ENCODE measurements at places on chromosomes 11 and 22.

GRCh38 chr11:5994791-5995190 lies 8.0 kb upstream of the OR52L1 start:
- DNase-seq, result no peak

- no peak for DNase-seq
Measured at GRCh38 chr11:19868871-19869270, 156.2 kb downstream of the NAV2 start.

GRCh38 chr11:60699284-60699691 lies at the start of gene MS4A8:
Gene MS4A8 (plus strand): TSS chr11:60699612. CDS start chr11:60700861, 1,249 bp downstream.
- no peak for DNase-seq

DNA sequence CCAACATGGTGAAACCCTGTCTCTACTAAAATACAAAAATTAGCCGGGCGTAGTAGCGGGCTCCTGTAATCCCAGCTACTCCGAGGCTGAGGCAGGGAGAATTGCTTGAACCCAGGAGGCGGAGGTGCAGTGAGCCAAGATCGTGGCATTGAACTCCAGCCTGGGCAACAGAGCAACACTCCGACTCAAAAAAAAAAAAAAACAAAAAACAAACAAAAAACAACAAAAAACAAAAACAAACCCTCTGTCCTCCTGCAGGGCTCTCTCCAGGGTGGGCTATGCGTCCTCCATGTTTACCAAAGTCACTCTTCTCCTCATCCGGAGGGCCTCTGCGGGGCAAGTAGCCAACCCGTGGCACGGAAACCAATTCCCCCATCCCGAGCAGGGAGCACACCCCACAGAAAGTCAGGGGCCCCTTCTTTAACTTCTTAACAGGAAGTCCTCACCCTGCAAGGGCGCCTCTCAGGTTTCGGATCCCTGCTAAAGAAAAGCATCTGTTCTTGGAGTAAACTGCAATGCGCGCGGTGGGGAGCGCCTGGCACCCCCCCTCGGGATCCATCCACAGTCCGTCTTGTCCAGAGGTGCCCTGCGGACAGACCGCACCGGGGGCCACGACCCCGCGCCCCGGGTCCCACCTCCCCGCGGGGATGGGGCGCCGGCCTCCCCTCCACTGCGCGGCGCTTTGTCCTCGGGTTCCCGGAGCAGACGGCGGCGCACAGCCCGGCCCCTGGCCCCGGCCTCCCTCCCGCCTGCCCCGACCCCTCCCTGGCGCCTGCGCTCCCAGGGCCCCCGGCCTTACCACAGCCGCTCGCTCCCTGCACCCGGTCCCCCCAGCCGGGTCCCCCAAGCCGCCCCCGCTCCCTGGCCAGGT lies 712 bp downstream of the CERK start:
- DNase-seq, result no peak

GRCh38 chr11:85167038-85167437 lies 460.1 kb downstream of the DLG2 start:
- DNase-seq, result no peak

- DNase-seq, result no peak
Measured at GRCh38 chr11:93225662-93226061, 27.9 kb upstream of the SLC36A4 start.

DNA sequence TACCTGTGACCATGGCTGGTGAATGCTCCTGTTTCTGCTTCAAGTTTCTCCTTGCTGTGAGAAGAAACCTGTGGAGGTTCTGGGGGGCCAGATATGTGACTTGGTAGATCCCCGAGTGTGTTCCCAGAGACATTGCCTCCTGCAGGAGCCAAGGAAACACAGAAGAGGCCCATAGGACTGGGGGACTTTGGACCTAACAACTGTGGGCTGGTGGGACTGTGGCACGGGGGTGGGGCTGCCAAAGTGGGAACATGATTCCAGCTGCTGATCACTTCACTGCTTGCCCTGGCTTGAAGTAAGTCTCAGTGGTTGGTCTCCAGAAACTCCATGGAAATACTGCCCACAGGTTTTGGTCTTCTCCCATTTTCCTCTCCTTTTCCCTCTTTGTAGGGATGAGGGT lies 4.1 kb upstream of the NR1H3 start:
- DNase-seq, result no peak

DNA sequence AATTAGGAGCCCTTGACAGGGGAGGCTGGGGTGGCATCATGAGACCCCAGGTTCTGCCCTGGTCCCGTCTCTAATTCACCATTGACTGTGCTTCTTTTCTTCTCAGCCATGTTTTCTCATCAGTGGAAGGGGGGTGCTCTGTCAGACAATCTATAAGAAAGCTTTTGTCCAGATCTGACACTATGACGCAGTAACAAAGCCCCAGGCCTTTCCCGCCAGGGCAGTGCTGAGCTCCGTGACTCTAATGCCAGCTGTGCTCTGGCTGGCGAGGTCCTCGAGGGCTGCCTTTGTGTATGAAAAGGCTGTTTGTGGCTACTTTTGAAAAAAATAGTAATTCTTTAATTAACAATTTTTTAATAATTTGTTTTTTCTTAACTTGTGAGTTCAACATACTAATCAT lies 3.2 kb downstream of the CD6 start:
- no peak for DNase-seq

GRCh38 chr22:26430600-26430999 lies 1.5 kb downstream of the ASPHD2 start:
- no peak for DNase-seq

GRCh38 chr11:31792456-31792855 lies 18.7 kb downstream of the PAX6 start:
- no peak for DNase-seq

- DNase-seq, result no peak
Measured at GRCh38 chr22:17985606-17986005, 38.8 kb downstream of the MICAL3 start.

GRCh38 chr22:20429254-20430100 lies 8.1 kb downstream of the SCARF2 start:
- DNase-seq, result no peak

DNA sequence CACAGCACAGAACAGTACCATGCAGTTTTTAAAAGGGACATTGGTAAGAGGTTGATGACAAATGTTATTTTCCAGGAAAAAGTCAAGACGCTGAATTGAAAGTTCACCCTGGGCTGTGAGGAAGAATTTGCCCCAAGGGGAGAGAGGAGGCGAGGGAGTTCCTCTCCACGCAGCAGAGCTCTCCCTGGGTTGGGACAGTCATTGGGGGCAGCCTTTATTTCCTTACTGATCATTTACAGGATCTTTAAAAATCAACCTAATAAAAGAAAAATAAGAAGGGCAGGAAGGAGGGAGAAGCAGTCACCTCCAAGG lies 49.9 kb upstream of the WNT7B start:
- no peak for DNase-seq

GRCh38 chr11:66268952-66269905 lies 790 bp downstream of the RAB1B start:
- DNase-seq, result no peak

- DNase-seq, result no peak
Measured at GRCh38 chr11:129323896-129324502, 51.6 kb upstream of the BARX2 start.

GRCh38 chr22:48045369-48045768 lies 1282.9 kb downstream of the TBC1D22A start:
- DNase-seq, result no peak

DNA sequence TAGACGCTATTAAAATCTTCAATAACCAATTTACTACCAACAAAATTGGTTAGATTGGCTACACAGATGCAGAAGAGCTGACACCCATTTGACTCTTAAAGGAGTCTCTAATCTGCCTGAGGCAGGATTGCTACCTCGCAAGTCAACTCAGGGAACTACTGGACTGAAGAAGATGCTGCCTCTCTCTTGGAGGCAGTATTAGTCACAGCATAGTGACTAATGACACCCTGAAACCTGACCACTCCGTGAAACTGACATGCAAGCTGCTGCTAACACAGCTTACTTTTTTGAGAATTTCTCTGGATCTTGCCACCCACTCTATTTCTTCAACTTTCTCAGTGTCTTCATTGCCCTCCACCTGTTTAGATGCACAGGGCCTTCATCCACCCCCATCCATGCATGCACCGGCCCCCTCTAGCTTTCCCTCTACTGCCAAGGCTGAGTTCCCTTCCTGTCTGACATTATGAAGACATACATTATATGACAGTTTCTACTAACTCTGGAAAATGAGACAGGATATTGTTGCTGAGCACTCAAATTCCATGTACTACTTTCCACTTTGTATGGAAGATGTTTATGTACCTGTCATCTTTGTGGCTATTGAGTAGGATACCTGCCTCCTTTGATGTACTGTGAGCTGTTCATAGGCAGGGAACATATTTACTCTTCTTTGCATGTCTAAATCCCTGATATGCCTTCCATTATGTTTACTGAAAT lies 183.2 kb downstream of the MSANTD4 start:
- no peak for DNase-seq

- peak; percentile 87 for DNase-seq
Measured at GRCh38 chr11:65489035-65489705, 9.7 kb upstream of the MALAT1 start.

DNA sequence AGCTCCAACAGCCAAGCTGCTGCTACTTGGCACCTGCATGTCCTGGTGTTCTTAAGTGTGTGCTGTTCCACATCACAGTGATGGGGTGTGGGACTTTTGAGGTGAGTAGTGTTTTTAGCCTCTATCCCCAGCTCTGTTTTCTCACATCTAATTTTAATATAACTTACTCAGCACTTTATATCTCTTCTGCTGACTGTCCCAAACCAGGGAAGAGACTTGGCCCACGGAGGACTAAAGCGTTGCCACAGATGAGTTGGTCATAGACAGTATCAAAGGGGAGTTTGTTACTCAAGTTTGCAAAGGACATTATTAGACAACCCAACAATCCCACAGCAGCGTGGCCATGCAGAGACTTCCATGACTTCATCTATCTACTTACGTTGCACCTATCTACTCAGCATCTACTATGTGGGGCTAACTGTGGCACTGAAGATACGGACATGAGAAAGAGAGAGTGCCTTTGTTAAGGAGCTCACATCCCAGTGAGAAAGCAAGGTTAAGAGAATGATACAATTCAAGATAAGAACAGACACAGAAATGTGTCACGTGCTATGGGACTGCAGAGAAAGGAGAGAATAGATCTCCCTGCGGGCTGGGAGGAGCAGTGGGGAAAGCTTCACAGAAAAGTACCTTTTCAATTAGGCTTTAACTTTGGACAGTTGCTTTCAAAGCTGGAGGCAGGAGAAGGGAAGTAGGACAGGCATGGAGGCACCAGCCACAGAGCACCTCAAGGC lies 82.4 kb downstream of the ME3 start:
- no peak for DNase-seq

DNA sequence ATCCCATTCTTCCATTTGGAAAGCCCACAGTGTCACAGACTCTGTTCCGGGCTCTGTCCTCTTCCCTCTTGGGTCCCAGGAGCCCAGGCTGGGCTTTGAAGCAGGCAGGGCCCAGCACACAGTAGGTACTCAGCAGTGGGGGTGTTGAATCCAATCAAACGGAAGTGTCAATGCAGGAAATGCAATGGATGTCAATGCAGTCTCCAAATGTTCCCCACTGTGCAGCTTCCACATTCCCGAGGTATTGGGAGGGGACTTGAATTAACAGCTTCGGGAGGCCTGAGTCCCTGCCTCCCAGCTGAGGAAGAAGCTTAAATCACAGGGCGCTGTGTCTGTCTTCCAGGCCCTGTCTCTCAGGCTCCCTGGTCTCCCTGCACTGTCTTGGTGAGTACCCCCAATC lies 21.8 kb upstream of the SMIM35 start:
- DNase-seq, result no peak

- DNase-seq, result no peak
Measured at GRCh38 chr22:44542561-44543222, 44.7 kb upstream of the RTL6 start.

- DNase-seq, result no peak
Measured at GRCh38 chr11:119935349-119935925, 202.5 kb downstream of the TRIM29 start.

- DNase-seq, result no peak
Measured at GRCh38 chr11:36488096-36488495, 22.0 kb downstream of the TRAF6 start.

GRCh38 chr11:69924308-69925161 lies 105.3 kb upstream of the FGF3 start:
- no peak for DNase-seq

DNA sequence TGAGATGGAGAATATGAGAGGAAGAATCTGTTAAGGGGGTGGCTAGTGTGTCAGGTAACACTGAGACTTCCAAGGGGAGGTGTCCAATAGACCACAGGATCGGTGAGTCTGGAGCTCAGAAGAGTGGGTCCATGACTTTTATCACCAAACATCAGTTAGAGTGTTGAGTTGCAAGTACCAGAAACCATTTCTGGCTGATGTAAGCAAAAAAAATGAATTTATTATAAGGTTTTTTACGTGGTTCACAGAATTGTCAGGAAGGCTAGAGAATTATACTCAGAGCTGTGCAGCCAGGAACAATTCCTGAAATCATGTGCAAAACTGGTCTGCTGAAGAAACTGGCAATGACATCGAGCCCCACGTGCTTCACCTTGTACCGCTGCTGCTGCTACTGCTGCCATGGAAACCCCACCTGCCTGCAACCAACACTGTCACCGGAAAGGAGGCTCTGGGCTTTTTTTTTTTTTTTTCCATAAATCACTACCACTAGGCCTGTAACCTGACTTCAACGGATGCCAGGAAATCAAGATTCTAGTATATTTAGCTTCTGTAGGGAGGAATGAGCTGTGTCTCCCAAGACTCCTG lies 16.6 kb upstream of the STK33 start:
- peak; percentile 55 for DNase-seq

DNA sequence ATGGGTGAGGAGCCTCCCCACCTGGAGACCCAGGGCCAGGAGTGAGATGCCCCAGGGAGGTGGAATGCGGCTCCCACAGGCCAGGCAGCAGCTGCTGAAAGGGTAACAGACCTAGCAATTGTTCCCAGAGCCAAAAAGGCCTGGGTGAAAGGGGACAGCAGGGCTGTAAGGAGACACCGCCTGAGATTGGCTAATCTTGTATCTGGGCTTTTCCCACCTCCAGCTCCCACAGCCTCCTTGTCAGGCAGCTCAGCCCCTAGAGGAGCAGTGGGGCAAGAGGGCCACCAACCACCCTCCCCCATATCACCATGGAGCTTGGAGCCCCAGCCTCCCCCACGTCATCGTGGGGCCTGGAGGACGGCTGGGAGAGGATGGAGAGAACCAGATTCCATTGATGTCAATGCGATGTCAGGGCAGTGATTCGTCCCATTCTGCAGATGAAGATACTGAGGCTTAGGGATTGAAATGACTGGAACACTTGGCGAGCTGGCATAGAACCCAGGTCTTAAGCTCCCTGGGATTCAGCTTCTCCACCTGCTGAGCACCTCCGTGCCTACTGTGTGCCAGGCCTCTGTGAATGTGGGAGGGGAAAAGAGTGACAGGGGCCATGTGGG lies 2.9 kb upstream of the MGAT3 start:
- DNase-seq, result no peak
